ENCODE measurements at places on chromosomes 3 and 15.

GRCh38 chr3:158121295-158121694 is 11.4 kb downstream of the RSRC1 start:
- DNase-seq, result no peak

GRCh38 chr3:50172626-50173220 is 17.6 kb downstream of the SEMA3F start:
- no peak for DNase-seq

DNA sequence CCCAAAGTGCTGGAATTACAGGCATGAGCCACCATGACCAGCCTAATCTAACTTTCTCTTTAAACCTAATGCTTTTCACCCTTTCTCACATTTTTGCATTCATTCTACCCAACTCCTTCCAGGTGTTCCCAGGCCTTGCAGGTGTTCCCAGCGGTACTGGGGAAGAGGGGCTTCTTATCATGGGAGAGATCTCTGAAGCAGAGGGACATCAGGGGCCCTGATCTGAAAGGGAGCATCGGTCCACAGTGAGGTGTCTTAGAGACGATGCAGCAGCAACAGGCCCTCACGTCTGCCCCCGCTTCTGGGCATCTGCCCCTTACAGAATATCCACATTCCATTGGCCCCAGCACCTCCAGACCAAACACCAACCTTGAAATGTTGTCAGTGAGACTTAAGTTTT is 29.0 kb upstream of the BDH1 start:
- no peak for DNase-seq

DNA sequence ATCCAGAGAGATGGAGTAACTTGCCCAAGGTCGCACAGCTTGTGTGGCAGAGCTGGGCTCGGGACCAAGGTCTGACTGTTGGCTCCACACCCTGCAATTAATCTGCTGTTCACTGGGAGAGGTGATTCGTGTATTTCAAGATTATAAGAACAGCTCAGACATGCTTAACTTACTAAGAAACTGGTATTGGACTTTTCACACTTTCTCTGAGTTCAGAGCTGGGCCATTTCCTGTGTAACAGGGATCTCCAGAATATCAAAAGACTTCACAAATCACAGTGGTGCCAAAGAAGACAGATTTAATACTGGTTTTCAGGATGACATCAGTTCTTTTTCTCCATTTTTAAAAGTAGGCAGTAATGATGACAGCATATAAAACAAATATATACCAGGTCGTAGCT is 156.8 kb upstream of the UBE2E1 start:
- no peak for DNase-seq

GRCh38 chr3:89692601-89693000 is 585.2 kb downstream of the EPHA3 start:
- no peak for DNase-seq

GRCh38 chr3:123644358-123644757 is 59.5 kb upstream of the HACD2 start:
- no peak for DNase-seq

- no peak for DNase-seq
Observed at GRCh38 chr3:171765511-171765887, 44.8 kb downstream of the PLD1 start.

GRCh38 chr3:149507491-149508324 is 33.2 kb downstream of the TM4SF4 start:
- DNase-seq, result no peak

- DNase-seq, result no peak
Observed at GRCh38 chr3:126287536-126288241, 69.5 kb downstream of the KLF15 start.

GRCh38 chr3:48428572-48429316 is 1.1 kb downstream of the PLXNB1 start:
- DNase-seq, result no peak

DNA sequence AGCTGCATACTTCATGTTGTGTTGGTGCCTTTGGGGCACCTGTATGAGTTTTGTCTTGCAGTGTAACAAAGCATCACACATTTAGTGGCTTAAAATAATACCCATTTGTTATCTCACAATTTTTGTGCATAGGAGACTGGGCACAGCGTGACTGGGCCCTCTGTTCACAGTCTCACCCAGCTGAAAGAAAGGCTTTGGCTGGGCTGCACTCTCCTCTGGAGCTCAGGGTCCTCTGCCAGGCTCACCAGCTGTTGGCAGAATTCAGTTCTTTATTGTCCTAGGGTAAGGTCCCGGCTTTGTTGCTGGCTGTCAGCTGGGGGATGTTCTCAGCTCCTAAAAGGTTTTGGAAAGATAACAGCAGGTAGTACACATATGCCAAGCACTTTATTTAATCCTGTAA is 263.3 kb downstream of the CLSTN2 start:
- DNase-seq, result no peak

GRCh38 chr3:40847551-40847992 is 322.8 kb downstream of the ZNF621 start:
- no peak for DNase-seq

GRCh38 chr15:39830166-39830565 is 47.5 kb upstream of the FSIP1 start:
- DNase-seq, result no peak

DNA sequence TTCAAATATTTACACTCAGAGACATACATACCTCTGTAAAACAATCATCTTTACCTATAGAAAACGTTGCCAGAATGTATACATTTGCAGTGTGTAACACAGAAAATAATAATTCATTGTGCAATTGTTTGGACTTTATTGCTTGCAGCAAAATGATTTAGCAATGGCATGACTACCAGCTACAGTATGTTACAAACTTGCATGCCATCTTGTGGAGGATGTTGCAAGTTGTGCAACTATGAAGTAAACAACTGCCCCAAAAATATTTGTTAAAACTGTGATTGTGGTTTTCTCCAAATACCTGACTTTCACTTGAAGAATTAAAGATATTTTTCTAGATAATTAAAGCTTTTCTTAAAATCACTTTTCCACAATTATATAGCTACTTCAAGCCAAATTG is 27.1 kb upstream of the C3orf49 start:
- DNase-seq, result no peak
